Gastrocnemius medialis (tissue), 4 donors: ENCODE measurements at places on chromosomes 7 and 10. TPM values are rescaled to one million over a fixed set of nuclear protein-coding genes. Genes with fewer than 3 reads are reported as not detected.

Gene CTTNBP2
- total RNA-seq = 1.5 TPM

Gene TRIM4
- 7.3 TPM for total RNA-seq

Gene ZNF212
- total RNA-seq = 7.5 TPM

Gene FAM13C
- total RNA-seq = 6.0 TPM

DNA sequence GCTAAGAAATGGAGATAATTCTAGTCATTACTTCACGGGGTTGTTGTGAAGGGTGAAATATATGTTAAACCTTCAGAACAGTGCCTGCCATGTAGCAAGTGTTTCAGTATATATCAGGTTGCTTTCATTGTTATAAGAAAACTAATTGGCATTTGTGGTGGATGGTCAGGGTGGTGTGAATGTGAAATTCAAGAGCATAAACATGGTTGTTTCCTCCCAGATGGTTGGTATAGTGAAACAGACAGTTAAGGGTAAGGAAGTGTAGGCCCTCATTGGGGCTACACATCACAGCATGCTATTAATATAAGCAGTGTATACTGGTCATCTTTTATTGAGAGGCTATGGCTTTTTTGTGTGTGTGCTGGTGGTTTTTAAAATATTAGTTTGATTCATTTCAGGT is 171.6 kb downstream of the AUTS2 start:
- H3K36me3 ChIP-seq = no peaks in the 10 kb centered on the region
- H3K27me3 ChIP-seq = no peaks in the 10 kb centered on the region
- H3K4me3 ChIP-seq = no peak overlapping the region
- DNase-seq = no peak
- H3K27ac ChIP-seq = no peak overlapping the region

- H3K4me3 ChIP-seq = no peak overlapping the region
- H3K27me3 ChIP-seq = no peaks in the 10 kb centered on the region
- no peak for DNase-seq
- H3K27ac ChIP-seq = peak overlapping the region; percentile 76
Observed at GRCh38 chr10:102599565-102600327, 44.5 kb upstream of the TRIM8 start.

DNA sequence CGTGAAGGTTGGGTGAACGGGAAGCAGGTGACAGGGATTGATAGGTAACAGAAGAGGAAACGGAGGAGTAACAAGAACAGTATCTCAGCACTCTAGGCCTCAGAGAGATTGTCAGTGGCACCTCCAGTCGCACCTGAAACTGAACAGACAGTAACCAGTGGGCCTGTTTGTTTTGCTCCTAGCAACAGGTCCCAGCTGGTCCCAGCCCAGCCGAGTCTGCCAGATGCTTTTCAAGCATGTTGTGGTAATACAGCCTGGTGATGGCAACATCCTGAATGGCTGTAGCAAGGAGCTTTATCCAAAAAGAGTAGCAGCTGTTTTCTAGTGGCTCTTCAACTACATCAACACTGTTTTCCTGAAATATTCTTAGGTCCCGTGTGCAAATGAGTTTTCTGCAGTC is 4.7 kb downstream of the CACNB2 start:
- no peak overlapping the region for H3K4me3 ChIP-seq
- no peak for DNase-seq
- no peaks in the 10 kb centered on the region for H3K36me3 ChIP-seq
- H3K27me3 ChIP-seq = peaks cover 14% of the 10 kb centered on the region

DNA sequence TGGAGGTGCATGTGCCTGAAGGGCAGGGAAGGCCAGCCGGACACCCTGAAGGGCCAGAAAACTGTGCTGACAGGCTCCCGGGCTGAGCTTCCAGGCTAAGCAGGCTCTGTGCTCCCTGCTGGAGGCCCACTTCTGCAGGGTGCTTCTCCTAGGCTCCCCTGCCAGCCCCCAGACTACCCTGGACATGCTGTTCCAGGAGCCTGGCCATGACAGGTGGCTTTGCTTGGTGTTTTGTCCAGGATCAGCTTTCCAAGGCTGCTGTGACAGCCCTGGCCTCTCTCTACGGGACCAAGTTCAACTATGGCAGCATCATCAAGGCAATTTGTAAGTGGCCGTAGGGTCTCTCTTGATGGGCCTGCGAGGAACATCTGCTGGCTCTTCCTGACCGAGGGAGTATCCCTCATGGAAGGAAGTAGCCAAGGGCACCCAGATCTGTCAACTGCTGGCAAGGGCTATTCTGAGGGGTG is 5.3 kb downstream of the CPA1 start:
- peaks cover 13% of the 10 kb centered on the region for H3K4me1 ChIP-seq
- peak overlapping the region; percentile 64 for H3K27ac ChIP-seq
- peak; percentile 57 for DNase-seq
- H3K4me3 ChIP-seq = no peak overlapping the region

- H3K27me3 ChIP-seq = no peaks in the 10 kb centered on the region
- DNase-seq = no peak
- H3K36me3 ChIP-seq = no peaks in the 10 kb centered on the region
- H3K27ac ChIP-seq = no peak overlapping the region
Observed at GRCh38 chr7:33072471-33072870, 9.9 kb upstream of the NT5C3A start.
